ENCODE measurements at places on chromosomes 5 and 9. TPM values are rescaled to one million over a fixed set of nuclear protein-coding genes. Genes with fewer than 3 reads are reported as not detected.

DNA sequence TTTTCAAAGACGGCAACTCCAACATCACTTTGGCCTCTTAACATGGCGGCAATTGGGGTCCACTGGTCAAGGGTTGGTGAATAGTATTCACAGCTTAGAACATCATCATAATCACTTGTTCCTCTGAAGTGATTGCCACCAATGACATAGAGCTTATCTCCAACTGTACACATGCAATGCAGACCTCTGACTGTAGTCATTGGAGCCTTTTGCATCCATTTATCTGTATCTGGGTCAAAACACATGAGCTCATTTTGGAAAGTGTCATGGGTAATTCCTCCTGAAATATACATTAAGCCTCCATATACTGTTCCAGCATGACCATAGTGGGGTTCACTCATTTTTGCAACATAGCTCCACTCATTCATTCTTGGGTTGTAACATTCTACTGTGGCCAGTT is 2.0 kb downstream of the KLHL9 start:
- no peak for DNase-seq

DNA sequence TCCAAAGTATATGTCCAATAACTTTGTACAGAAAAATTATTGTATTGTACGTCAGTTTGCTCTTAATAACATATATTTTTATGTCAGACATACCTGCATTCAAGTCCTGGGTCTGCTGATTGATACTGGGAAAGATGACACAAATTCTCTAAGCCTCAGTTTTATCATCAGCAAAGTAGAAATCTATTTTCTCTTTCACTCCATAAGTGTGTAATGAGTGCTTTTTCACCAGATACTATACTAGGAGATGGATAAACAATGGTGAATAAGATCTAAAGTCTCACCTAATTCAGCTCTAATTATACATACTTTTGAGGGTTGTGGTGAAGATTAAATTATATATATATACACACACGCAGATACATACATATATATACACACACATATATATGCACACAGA is 12.3 kb downstream of the PPP2R2B start:
- no peak for DNase-seq

DNA sequence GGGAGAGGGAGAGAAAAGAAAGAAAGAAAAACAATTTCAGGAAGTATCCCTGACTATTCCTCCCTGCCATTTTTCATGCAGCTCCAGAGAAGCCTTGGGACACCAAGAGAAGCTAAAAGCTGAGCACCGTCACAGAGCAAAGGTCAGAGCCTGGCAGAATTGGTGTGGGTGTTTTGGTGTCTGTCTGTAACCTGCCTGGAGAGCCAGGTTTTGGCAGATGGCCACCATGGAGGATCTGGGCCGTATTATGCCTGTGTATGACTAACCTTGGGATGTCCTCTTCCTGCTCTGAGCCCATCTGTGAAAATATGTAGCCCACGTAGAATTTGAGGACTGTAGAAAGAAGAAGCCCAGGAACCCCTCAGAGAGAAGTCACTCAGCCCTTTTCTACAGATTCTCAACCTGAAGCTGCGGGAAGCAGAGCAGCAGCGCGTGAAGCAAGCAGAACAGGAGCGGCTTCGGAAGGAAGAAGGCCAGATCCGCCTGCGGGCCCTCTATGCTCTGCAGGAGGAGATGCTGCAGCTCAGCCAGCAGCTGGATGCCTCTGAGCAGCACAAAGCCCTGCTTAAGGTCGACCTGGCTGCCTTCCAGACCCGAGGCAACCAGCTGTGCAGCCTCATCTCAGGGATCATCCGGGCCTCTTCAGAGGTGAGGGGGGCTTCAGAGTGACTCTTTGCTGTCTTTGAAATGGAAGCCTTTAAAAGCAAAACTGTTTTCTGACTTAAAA is 18.8 kb downstream of the GLE1 start:
- DNase-seq = no peak

DNA sequence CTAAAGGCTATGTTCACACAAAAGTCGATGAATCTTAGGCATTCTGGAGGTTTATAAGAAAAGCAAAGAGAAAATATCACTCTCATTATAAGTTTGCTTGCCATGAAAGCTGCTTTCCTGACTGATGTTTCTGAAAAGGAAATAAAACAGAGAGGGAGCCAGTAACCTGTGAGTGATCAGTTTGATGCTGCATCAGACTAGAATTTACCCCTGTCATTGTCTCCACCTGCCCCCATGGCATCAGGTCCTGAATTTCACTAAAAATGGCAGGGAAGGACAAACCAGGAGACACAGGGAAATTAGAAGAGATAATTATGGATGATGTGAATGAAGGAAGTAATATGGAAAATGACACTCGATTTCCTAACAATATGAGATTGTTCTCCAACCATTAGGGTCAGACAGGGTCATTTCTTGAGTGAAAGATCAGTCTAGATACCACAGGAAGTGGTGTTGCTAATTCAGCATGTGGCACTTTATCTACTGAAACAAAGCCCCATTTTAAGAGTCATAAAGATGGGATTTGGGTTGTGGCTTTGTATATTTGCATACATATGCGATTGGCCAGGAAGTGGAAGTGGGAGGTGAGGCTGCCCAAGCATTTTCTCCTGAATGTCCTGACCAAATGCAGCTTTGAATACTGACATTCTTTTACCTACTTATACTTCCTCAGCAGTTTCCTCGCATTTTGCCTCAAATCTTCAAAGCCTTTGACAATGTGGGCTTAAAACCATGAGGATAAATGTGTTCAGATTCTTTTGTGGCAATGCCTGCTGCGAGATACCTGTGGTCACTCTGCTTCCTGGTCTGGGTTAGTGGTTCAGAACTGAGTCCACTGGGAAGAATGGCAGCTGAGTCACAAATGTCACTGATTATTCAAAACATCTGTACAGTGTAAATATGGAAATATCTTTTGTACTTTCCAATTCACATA is 29.7 kb downstream of the MEGF10 start:
- no peak for DNase-seq

DNA sequence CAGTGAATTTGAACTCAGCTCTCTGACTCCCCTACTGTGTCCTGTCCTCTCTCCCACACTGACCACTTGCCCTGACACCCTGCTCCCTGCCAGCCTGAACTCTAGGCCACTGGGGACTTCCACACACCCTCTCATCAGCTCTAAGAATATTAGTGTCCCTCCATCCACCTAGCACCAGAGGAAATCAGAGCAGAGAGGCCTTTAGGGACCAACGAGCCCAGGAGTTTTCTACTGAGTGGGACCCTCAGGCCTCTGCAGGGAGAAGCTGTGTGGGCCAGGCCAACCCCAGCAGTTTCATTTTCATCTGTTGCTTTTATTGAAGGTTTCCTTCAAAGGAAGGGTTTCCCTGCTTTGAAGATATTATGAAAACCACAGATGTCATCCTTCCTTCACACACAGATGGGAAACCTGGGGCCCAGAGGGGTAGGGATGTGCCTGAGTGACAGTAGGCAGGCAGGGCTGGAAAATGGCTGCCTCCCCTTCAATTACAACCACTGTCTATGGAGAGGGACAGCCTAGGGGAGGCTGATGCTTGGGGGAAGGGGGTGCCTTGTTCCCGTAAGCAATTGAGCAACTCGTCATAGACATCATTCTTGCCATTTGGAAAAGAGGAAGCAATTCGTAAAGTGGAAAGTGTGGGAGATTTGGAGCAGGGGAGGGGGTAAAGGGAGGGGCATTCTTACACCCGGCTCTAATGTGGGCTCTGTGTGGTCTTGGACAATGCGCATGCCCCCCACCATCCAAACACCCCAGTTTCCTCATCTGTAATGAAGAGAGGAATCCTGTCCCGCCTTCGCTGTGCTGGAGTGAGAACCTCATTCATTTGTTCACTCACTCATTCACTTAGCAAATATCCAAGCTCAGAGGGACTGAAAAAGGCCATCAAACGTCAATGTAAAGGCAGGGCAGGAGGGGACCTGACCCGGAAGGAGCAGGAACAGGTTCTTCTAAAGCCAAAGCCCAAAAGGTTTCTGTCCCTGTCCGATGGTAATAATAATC is 3.9 kb downstream of the GLIPR2 start:
- no peak for DNase-seq

Gene ADAMTS13
- total RNA-seq = 1.3 TPM

GRCh38 chr9:27168496-27168895 is 59.5 kb downstream of the TEK start:
- DNase-seq = no peak

Gene IRX1
- 0.17 TPM for total RNA-seq

GRCh38 chr5:88049156-88049555 is 219.5 kb downstream of the TMEM161B start:
- no peak for DNase-seq

Gene STK32A
- total RNA-seq = 1.2 TPM

GRCh38 chr9:25864509-25864908 is 186.3 kb upstream of the TUSC1 start:
- DNase-seq = no peak

DNA sequence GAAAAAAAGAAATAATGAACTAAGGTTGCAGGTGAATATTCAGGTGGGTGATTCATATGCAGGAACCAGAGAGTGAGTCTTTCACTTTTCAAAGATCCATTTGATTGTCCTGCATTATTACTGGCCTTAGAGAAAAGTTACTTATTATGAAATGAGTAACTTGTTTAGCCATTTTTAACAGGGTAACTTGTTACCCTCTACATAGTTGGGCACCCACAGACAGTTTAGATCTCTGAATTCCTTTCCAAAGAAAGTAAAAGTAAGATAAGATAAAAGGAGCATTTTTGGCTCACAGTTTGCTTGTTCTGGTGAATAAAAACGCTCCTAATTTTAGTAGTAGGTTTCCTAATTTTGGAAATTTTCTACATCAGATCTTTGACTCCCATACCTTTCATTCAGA is 54.1 kb upstream of the DAB2 start:
- no peak for DNase-seq

Gene EFNA5
- total RNA-seq = 3.7 TPM

- no peak for DNase-seq
These were observed 117.0 kb downstream of the DCP2 start for GRCh38 chr5:113093558-113093957.

- DNase-seq = no peak
These were observed 37.9 kb downstream of the SLC6A7 start for GRCh38 chr5:150227606-150228273.

DNA sequence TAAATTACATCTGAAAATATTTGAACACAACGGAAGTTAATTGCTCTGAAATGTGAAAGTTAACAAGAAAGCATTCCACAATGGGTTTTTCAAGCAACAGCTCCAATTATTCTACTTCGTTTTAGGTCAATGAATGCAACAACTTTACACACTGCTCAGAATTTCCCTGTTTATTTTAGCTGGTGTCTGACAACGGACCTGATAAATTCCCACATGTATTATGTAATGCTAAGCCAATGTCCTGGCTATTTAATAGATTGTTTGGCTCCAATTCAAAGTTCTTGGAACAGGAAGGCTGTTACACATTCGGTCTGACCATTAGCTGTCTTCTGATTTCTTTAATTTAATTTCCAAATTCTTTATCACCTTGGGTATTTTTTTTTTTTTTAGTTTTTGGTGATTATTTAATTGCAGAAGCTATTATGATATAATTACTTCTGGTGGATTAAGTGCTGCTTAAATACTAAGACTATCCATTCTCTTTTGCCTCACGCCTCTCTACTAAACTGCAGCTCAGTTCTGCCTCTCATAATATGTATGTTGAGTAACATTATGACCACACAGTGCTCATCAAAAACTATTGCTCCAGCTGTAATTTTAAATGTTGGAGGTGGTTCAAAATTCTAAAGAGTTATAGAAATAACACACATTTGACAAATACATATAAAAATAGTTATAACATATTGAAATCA is 57.9 kb downstream of the MEF2C start:
- DNase-seq = no peak

DNA sequence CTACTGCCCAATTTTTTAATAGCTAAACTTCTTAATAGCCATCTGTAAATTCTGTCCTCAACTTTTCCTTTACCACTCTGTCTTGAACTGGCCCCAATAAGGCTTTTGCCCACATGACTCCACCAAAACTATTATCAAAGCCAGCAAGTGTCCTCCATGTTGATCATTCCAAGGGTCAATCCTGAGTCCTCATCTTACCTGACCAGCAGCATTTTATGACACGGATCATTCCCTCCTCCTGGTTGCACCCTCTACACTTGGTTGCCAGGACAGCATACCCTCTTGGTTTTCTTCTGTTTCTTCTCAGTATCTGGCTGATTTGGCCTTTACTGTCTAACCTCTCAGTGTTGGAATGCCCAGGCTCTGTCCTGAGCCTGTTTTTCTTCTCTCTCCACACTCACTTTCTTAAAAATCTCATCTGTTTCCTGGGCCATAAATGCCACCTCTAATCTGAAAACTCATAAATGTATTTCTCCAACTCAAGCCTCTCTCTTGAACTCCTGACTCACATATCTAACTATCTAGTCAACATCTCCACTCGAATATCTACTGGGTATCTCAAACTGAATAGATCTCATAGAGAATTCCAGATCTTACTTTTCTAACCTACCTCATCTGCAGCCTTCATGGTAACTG is 40.0 kb upstream of the CDC42SE2 start:
- DNase-seq = no peak

- peak; percentile 77 for DNase-seq
These were observed 25.9 kb upstream of the PIK3R1 start for GRCh38 chr5:68189613-68190012.

Gene FRRS1L
- total RNA-seq = 4.8 TPM

DNA sequence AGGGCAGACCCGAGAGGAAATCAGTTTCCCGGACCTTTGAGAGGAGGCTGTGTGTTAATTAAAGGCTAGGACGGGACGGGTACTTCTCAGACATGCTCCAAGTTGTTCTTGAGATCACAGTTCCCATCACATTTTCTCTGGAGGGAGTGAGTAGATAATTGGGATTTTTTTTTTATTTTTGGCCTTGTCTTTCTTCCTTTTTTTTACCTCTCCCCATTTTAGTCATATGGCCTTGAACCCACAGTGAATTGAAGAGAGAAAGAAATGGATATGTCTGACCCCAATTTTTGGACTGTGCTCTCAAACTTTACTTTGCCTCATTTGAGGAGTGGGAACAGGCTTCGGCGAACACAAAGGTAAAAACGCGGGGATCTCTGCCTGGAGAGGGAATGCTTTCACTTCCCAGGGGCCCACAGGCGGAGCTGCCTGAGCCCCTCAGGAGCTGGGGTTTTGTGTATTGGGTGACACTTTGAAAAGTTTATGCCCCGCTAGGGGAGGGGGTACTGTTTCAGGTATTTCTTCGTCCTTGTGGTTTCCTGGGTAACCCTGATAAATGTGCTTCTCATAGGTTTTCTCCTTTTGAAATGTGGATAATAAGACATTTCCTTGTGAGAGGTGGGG is 191.8 kb downstream of the CD180 start:
- DNase-seq = no peak

GRCh38 chr9:20562051-20562450 is 60.2 kb downstream of the MLLT3 start:
- peak; percentile 12 for DNase-seq

DNA sequence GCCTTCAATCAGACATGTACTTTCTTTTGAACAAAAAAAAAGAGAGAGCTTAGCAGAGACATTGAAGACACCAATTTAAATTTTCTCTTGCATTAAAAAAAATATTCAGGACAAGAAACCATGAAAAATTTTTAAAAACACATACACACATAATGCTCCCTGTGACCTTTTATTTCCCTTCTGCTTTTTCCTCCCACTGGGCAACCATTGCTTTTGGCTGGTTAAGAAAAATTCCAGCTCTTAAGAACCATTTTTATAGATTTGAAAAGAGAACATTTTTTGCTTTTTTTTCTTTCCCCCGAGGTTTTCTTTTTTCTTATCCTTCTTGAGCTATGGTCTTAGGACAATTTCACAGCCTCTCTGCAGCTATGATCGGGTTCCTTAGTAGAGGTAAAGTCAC is 6.1 kb upstream of the HMHB1 start:
- no peak for DNase-seq

- no peak for DNase-seq
These were observed 612.9 kb downstream of the BNC2 start for GRCh38 chr9:16257604-16258003.

Gene SPINK6
- total RNA-seq = not detected

All from esophagus muscularis mucosa (tissue), 4 donors.